ENCODE measurements at places on chromosomes 5 and 9.
A peak's percentile ranks its signal among the peaks of the same experiment; 100 is the strongest.

DNA sequence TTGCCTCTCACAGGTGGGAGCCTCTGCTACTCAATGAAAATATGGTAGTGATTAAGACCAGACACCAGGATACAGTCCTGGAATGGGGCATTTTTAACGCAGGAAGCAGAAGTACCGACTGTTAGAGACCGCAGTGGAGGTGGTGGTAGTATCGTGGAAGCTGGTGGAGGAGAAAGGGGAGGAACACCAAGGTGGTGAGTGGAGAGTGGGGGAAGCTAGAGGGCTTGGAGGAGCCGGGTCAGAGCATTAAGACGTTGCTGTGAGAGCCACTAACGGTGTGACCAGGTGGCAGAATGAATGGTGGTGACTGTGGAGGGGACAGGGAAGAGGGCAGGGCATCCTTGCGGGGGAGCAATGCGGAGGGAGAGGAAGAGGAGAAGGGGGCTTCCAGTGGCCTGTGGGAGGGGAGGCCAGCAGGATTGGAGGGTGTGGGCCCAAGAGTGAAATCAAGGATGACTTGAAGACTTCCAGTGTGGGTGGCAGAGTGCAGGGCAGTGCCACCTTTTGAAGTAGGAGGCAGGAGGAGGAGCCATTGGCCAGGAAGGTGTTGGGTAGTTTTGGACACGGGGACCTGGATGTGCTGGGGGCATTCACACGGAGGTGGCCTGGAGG lies 1.6 kb upstream of the UBAC1 start:
- no peak for DNase-seq

GRCh38 chr5:68433526-68433922 lies 218.0 kb downstream of the PIK3R1 start:
- DNase-seq, result no peak

GRCh38 chr5:138953387-138954256 lies 78.5 kb upstream of the LRRTM2 start:
- DNase-seq, result peak; percentile 75

GRCh38 chr5:6525422-6525821 lies 76.8 kb downstream of the UBE2QL1 start:
- DNase-seq, result no peak

- DNase-seq, result no peak
These were observed 12.9 kb upstream of the PLAC8L1 start for GRCh38 chr5:146118322-146118721.

GRCh38 chr5:149932445-149933350 lies 11.9 kb downstream of the PDE6A start:
- no peak for DNase-seq

- no peak for DNase-seq
These were observed 55.3 kb downstream of the WNK2 start for GRCh38 chr9:93238953-93239925.

DNA sequence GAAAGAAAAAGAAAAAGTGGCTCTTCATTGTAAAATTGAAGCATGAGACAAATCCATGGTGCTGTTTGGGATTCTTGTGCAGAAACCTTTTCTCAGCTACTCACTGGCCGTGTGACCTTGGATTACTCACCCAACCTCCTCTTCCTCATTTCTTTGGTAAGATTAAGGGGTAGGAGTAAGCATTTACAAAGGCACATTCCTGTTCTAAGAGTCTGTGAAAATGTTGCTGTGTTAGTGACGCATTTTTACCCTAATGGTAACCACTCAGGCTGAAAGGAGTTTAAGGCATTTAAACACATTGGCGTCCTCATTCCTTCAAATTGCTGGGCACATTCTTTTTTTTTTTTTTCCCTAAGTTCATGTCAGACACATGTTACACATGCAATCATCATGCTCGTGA lies 4.3 kb downstream of the RAI14 start:
- DNase-seq, result no peak

GRCh38 chr5:139675213-139675612 lies 27.1 kb downstream of the CXXC5 start:
- no peak for DNase-seq

GRCh38 chr9:97531888-97532376 lies 30.5 kb downstream of the TMOD1 start:
- no peak for DNase-seq

GRCh38 chr5:37834542-37835379 lies 5.1 kb downstream of the GDNF start:
- no peak for DNase-seq

DNA sequence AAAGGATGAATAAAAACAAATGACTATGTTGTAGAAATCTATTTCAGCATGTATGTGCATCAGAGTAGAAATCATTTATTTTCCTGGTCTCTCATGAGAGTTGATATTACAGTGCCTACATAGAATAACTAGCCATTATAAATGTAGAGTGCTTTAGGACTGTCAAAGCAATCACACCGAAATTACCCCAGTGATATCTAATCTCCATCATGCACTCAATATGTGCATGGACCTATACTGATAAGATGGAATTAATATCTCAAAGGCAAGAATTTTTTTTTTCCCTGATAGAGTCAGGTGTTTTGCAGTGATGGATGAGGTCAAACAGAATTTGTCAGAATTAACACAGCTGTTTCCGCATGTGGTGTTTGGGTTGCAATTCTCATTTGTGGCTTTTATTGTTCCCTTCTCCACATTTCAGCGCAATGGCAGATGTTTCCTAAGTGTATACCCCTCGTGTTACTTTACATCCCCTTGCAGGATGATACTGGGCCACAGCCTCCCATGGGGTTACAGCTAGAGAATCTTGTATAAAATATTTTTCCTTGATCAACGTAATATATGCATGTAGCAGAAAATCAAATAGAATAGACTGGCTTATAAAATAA lies 298.8 kb downstream of the RASEF start:
- no peak for DNase-seq

- peak; percentile 49 for DNase-seq
These were observed 27.8 kb upstream of the SLC44A1 start for GRCh38 chr9:105216440-105217178.

GRCh38 chr5:4643190-4643589 lies 496.9 kb upstream of the ADAMTS16 start:
- DNase-seq, result no peak

- DNase-seq, result peak; percentile 63
These were observed 880.1 kb upstream of the SEMA6A start for GRCh38 chr5:117454716-117455212.

DNA sequence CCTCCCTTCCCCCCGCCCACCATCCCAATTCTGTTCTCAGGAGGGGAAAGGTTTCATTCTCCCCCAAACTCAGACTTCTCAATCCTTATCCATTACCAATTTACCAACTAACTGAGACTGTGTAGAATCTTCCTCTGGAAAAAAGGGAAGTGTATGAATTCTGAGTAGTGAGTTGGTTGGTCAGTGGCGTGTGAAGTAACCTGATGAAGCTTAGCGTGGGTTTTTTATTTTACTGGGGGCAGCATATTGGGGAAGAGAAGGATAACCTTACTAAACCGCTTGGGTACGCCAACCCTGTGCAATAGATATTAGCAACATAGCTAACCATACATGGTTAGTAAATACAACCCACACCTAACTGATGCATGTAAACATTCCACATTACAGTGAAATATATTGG lies 1.1 kb upstream of the DNAJC21 start:
- no peak for DNase-seq

GRCh38 chr5:51162245-51162644 lies 221.0 kb upstream of the ISL1 start:
- no peak for DNase-seq

- DNase-seq, result no peak
These were observed 691.2 kb upstream of the CDH6 start for GRCh38 chr5:30502277-30502676.

DNA sequence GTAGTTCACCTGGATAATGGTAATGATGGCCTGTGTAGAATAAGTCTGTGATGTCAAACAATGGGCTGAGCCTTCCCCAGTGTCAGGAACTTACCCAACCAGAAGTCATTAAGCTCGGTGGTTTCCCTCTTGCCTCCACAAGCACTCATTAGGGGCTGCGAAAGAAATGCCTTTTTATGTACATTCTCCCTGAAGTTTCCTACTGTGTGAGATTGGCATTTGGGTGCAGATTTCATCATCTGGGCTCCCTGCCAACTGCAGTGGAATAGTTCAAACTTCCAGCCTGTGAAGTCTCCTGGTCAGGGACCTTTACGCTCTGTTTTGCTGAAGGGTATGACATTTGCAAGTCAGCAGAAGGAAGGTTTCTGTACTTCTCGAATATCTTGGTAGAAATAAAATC lies 41.6 kb upstream of the TMEM215 start:
- DNase-seq, result peak; percentile 73

DNA sequence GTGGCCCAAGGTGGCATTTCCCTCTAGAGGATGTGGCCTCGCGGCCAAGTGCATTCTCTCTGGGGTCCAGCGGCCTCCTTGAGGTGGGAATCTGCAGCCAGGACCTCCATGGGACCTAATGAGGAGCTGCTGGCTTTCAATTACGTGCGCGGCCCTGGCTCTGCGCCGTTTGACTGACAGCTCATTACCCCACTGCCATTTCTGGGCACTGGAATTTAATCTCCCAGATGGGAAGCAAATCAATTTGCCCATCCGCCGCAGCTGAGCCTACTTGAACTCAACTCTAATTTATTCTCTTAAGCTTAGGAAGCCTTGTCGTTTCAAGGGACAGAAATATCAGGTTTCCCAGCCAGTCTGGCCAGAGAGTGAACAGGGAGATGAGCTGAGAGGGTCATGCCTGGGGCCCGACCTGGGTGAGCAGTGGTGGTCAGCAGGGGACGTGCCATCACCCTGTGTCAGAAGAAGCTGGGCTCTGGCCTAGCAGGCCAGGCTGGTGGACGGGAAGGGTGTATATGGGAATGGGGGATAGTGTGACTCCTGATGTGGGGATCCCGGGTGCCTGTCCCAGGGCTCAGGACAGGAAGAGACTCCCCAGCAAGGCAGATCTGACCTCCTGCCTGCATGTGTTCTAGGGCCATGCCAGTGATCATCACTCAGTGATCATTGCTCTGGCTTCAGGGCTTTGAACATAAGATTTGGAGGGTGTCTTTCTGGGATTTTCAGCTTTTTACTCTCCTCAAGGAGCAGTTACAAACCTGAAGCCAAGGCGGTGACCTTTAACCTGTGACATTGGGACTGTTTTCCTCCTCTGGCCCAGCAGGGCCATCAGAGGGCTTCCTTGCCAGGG lies 69.7 kb downstream of the MACROH2A1 start:
- no peak for DNase-seq

GRCh38 chr5:68272289-68272688 lies 56.7 kb downstream of the PIK3R1 start:
- no peak for DNase-seq

DNA sequence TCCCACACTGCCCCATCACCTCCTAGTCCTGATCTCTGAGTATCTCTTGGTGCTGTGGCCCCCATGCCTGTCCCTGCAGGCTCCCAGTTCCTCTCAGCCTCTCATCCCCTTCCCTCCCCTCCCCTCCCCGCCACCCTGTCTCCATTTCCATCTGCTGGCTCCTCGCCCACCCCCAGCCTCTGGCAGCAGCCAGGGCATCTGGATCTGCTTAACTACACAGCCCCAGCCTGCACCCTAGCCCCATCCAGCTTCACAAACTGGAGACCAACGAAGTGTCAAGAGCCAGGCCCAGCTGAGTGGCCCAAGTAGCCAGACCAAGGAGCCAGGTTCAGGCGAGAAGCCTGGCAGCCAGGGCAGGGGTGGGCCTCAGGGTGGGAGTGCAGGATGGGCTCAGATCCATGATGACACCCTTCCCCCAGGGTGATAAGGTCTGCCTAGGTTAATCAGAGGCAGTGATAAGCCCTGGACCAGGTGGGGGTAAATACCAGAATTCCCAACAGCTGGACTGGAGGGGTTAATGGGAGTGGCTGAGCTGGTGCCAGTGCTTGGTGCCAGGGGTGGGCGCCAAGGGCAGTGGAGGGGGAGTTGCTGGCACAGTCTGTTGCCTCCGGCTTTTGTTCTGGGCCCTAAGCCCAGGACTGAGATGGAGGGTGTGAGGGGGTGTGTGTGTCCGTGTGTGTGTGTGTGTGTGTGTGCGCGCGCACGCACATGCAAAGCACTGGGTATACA lies 2.5 kb downstream of the IL11RA start:
- peak; percentile 73 for DNase-seq

DNA sequence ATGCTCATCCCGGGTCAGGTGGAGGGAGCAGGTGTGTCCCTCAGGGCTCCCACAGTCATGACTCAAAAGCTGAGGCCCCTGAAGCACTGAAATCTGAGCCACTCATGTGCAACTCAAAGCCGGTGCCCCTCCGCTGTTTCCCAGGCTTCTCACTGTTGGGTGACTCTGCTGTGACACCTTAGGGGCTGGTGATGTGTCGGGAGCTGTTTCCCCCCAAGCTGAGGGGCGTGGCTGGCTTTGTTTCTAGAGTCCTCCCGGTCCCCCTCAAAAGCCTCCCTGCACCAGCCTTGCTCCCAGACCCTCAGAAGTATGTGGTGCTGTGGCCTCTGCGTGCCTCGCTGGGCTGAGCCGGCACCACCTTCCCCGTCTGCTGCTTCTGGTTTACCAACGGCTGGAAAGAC lies 39.7 kb downstream of the PLPP7 start:
- DNase-seq, result no peak

DNA sequence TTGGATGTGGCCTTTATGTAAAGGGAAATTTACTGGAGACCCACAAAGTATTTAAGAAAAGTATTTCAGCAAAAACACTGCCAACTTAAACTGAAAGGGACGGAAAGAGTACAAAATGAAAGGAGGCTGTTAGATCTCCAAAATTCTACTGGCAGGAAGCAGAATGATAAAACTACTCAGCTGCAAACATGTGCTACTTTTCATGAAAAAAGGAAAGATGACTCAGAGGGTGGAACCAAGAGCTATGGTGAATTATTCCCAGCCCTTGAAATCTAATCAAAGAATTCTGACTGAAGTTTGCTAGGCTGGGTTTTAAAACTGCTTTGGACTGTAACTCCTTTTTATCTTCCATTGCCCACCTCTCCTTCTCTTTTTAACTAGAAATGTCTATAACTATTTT lies 58.6 kb upstream of the ZBED3 start:
- DNase-seq, result no peak

DNA sequence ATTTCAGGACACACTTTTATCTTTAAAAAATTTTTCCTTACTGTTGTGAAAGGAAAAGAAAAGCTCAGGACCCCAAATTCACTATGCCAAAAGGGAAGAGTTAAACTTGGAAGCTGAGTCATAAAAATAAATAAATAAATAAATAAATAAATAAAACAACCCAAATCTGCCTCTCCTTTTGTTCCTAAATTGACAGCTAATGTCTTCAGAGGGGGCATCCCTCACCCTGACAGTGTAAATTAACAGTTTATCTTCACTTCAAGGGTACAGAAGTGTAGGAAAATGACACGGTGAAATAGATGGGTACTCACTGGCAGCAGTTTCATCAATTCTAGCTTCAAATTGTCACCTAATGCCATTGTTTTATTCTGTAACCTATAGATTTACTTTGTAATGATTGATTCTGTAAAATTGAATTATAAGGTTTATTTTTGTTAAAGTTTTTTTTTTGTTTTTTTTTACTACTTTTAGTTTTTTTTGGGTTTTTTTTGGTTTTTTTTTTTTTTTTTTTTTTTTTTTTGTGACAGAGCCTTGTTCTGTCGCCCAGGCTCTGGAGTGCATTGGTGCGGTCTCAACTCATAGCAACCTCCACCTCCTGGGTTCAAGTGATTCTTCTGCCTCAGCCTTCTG lies 18.5 kb upstream of the ANXA1 start:
- no peak for DNase-seq

DNA sequence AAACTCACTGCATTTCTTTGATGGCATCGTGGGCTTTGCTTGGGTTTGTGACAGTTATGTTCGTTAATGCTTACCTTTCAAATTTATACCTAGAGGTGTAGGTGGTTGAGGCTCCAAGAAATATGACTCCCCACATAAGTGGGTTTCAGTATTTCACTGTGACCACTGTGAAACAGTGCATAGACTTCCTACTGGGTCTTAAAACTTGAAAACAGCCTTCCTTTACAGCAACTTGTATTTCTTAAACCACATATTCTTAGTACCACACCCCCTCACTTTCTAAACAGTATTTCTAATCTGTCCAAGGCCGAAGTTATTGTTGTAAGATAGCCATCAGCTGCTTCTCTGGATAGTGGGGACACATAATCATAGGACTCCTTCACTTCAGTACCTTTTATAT lies 48.3 kb downstream of the TMEFF1 start:
- no peak for DNase-seq

Data from right lobe of liver (tissue), 6 donors.